ENCODE measurements at places on chromosomes 12 and 14.

DNA sequence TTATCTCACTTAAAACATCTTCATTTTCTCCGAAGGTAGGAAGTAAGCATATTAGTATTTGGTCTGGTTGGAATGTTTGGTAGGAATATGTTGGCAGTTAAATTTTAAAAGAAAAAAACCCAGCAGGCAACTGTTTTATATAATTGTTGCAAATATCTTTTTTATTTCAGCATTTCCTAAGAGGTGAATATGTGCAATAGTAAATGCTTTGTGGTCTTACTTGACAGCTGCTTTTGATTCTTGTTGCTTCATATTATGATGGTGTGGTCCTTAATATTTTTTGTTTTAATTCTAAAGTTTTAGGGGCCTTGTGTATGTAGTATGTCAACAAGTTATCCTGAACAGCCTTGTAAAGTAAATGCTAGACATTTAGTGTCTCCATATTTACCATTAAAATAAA is 6.3 kb downstream of the TRAFD1 start:
- DNase-seq: no peak

GRCh38 chr12:131636266-131636665 is 74.6 kb upstream of the SFSWAP start:
- no peak for DNase-seq

GRCh38 chr14:30162066-30162465 is 234.4 kb upstream of the PRKD1 start:
- no peak for DNase-seq

DNA sequence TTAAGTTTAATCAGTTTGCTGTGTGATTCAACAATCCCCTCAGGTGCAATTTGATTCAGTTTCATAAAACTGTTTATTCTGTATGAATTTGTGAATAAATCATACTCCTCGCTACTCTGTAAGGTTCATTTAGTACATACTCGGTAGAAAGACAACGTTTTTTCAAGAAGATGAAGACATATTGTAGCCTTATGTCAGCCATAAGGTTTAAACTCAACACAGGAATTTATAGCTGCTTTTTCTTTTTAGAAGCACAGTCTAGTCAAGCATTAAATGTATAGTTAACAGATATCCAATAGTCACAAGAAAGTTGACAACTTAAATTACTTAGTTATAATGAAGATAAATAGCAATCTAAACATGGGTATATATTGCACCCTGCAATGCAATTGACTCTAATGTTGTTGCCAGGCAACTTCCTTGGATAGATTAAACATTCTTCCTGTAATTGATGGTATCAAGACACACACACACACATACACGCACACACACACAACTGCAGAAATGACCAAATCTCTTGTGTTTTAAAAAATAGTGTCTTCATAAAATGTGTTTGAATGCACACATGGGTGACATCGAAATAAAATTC is 151.5 kb upstream of the MGAT4C start:
- no peak for DNase-seq

DNA sequence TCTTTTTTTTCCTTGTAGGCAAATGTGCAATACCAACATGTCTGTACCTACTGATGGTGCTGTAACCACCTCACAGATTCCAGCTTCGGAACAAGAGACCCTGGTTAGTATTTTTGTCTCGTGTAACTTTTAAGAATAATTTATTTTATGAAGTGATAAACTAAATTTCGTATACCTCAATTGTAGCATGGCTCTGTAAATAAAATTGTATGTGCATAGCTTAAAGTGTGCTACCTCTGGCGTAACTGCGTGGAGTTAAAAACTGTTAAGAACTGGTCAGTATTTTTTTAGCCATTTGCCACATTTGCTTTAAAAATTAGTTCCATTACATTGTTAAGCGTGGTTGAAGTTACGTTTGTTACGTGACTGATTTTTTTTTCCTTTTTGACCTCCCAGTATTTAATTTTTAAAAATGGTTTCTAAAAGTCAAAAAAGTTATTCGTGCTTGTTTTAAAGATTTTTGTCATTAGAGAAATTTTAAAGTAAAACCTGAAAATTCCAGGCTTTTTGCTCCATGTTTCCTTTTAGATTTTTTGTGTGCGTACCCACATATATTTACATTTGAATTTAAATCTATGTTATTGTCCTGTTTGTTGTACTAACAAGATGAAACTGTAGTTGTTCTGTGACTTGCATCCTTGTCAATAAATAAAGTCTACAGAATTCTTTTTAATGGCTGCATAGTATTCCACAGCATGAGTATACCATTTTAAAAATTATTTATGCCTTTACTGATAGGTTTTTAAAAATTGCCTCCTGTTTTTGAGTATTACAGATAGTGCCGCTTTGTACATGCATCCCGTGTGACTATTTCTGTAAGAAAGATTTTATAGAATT is 1.4 kb downstream of the MDM2 start:
- DNase-seq: no peak

DNA sequence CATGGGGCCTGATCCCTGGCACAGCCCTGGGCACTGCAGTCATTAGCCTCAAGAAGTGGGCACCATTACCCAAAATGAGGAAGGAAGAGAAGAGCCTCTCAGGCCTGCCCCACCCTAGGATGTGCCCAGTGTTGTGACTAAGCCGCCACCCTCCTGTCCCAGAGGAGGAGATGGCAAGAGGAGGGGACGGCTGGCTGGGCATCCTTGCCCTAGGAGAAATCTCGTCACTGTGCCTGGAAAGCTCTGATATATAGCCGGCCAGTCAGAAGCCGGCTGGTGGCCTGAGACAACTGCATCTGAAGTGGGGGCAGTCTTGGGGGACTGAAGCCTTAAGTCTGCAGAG is 115.2 kb downstream of the LGMN start:
- no peak for DNase-seq

GRCh38 chr12:121423682-121424623 is 24.0 kb downstream of the RNF34 start:
- no peak for DNase-seq

- peak; percentile 59 for DNase-seq
Observed at GRCh38 chr12:69096669-69097335, 142.6 kb upstream of the CPSF6 start.

DNA sequence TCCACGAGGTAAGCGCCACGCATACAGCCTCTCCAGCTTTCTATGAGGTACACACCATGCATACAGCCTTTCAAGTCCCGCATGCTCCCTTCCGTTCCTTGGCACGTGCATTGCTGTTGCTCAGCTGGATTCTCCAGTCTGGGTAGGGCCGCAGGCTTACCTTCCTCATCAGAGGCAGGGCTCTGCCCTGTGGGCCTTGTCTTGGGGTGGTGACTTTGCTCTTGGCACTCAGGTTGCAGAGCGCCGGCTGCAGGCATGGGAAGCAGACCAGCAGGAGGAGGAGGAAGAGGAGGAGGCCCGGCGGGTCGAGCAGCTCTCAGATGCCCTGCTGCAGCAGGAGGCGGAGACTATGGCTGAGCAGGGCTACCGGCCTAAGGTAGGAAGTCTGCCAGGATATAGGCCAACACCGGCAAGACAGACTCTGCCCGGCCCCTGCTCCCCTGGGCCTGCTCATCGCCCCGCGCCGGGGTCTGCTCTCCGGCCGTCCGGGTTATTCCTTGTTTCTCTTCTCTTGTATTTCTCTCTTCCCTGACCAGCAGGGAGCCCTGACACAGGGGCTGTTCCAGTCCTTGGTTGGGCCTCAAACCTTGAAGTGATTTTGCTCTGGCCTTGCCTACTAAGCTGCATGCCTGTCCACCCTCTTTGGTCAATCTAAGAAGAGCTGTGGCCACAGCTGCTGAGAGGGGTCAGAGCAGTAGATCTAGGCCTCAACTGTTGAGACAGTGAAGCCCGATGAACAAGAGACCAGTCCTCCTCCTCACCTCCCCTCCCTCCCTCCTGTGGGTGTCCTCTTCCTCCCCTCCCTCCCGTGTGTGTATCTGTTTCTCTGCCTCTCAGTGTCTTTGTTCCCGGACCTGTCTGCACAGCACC is 15.3 kb downstream of the TCHP start:
- DNase-seq: no peak

DNA sequence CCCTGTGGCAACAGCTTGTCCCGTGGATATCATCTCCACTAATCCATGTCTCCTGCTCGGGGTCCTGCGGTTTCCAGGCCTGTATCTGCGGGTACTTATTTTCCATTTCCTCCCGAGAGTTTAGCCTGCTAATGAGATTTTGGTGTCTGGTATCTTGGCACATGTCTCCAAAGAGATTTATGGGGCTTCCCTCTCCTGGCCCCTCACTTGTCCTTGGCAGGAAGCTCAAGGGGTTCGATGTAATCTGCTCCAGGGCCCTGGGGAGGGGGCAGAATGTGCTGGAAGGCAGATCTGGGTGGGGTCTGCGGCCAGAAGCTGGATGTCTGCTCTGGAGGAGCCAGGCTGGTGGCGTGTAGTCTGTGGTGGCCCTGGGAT is 85.7 kb downstream of the KIF26A start:
- DNase-seq: no peak

DNA sequence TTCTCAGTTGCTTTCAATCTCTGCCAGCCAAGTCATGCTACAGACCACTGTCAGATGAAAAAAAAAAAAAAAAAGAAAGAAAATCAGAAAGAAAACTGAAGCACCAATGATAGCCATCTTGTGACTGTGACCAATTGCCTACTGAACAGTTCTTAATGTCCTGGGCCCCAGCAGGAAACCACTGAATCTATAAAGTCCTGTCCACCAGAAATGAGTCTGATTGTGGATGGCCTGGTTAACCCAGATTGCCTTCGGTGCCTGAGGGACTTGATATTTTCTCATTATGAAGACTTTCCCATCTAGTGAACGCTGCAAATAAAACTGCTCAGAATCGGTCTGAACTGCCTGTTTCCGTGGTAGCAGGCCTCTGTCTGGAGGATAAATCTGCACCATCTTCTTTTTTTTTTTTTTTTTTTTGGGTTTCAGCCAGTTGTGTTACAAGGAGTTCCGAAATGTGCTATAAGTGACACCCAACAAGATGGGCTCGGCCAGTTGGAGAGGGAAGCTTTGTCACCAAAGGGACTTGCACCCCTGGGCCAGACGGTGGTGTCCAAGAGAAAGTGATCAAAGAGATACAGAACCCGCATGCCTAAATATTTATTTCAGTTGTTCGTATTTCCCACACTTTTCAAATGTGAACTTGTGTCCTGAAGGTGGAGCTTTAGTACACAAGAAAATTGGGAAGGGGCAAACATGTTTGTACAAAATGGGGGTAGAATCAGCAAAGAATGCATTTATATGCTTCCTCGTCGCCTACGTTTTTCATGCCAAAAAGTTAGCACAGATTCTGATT is 3.0 kb upstream of the PLXNC1 start:
- DNase-seq: peak; percentile 52

- DNase-seq: no peak
Observed at GRCh38 chr12:27344246-27344645, 11.6 kb downstream of the BMAL2 start.

DNA sequence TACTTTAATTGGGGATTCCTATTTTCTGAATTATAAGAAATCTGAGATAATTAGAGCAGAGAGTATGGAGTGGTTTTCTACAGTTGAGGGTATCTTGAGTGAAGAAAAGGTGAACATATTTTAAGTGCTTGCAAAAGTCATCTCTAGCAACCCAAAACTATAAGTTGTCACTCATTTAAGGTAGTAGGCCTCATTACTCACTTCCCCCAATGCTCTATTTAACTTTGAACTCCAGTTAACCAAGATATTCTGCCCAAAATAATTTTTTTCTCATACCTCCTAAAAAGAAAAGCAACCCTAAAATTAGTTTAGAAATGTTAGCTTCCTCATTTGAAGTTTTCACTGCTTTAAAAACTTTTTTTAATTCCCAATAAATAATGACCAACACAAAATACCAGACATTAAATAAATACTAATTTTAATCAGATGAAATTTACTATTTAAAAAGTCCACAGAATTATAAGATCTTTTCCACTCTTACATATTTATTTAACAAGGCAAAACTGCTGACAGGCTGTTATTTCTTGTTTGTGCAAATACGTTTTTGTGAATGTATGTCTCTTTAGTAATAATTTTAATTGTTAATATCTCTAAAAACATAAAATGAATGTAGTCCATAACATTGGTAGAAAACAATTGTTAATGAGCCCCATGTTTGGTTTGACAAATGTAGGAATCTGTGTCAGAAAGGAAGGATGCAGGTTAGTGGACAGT is 47.8 kb downstream of the VRK1 start:
- DNase-seq: no peak

DNA sequence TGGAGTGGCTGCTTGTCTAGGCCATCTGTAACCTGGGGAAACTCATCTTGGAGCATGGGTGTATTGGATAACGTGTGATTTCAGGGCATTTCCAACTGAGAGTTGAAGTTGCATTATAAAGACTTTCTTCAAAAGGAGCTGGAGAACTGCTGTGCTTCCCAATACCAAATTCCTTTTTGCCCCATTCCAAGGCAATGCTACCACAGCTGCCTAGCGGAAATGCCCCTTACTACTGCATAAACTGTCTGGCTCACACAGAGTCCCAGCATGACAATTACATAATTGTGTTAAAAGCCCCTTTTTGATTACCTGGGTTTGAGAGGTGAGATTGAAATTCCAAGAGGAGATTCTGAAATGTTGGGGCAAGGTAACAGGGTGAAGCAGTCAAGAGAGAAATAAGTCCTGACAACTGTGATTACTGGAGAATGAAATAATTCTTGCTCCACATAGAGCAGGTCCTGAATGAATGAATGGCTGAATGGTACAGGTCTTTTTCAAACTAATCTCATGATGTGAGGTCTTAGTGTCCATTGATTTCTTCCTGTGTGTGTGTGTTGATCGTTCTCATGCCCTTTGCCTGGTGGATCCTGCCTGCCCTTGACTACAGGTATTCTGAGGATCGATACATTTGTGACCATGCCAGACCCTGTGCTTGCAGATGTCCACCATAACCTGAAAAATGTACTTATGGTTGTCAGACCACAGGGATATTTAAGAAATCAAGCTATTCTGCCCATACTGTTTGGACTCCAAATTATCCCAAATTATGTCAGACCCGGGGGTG is 386.5 kb downstream of the GRIN2B start:
- DNase-seq: no peak

- peak; percentile 99 for DNase-seq
Observed at GRCh38 chr12:10395390-10395998, 5.7 kb upstream of the KLRK1 start.

DNA sequence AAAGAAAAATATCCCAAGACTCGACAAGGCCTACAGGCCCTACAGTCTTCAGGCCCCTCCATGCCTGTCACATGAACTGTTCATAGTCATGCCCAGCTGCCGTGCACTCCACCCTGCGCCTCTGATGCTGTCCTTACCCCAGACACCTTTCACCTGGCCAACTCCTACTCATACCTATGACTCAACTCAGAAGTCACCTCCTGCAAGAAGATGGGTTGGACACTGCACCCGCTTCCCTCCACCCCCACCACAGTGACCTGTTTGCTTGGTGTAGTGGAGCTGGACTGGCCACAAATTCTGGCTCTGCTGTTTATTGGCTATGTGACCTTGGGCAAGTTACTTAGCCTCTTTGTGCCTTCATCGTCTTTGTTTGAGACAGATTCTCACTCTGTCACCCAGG is 56.2 kb downstream of the PHETA1 start:
- no peak for DNase-seq

GRCh38 chr12:95088379-95088778 is 15.0 kb upstream of the NR2C1 start:
- DNase-seq: no peak

DNA sequence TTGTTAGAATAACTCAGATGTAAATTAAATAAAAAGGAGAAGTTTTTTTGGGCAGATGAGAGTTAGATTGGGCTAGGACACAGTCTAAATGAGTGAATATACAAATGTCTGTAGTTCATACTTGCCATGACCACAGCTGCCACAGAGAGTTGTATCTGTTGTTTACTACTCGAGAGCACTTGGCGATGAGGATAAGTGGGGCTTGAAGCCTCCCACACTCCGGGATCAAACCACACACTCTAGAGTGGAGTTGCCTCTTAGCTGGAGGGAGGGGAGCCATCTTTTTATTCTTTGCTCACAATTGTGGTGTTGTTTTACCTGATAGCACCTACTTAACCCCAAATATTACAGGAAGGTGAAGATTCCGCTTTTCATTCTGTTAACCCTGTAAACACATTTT is 27.5 kb downstream of the BEST3 start:
- DNase-seq: peak; percentile 79
